ENCODE measurements at places on chromosomes 2 and 18.

DNA sequence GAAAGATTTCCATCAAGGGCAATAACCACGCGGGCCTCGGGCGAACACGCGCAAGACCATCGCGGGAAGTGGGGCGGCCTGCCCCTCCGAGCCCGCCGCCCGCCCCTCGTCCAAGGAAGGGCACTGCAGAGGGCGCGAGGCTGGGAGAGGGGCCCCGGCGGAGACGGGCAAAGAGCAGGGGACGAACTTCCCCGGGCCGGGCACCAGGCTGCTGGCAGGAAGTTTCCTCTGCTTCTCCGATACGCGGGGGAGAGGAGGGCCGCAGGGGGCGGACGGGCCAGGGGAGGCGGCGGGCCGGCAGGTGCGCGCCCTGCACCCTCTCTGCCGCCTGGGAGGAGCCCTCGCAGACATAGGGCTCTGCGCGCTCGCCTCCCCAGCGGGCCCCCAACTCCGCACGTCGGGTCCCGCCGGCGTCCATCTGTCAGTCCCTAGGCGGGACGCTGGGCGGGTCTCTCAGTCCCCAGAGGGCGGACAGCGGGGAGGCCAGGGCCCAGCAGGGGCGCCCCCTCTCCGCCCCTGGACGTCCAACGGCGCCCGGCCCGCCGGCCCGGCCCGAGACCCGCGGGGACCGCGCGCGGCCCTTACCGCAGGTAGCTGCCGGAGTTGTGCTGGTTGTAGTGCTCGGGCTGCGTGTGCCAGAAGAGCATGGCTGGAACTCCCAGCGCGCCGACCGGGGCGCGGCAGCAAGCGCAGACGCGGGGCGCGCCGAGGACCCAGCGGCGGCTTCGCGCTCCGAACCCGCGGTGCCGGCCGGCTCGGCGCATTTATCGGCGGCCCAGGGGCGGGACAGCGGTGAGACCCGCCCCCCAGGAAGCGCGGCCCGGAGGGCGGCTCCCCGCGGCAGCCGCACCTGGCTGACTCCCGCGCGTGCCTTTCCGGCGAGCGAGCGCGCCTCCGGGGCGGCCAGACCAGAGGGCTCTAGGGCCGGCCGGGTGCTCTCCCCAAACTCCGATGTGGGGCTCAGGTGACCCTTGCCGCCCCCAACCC lies at the start of gene TFCP2L1:
Gene TFCP2L1 (minus strand): TSS at position 740 of the 987 bp plus-strand sequence. CDS start 93 bp downstream, at position 647.
- DNase-seq: peak; percentile 1

- no peak for DNase-seq
Measured at GRCh38 chr18:44969214-44969795, 288.6 kb downstream of the SETBP1 start.

GRCh38 chr2:28269019-28269784 lies 123.5 kb upstream of the FOSL2 start:
- DNase-seq: no peak

DNA sequence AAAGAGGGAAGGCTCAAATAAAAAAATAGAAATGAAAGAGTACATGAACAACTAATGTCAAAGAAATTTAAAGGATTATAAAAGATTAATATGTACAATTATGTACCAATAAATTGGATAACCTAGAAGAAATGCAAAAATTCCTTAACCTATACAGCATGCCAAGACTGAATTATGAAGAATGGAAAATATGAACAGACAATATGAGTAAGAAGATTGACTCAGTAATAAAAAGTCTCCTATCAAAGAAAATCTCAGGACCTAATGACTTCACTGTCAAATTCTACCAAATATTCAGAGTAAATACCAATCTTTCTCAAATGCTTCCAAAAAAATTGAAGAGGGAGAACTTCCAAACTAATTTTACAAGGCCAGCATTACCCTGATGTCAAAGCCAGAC lies 120.2 kb upstream of the SPOPL start:
- no peak for DNase-seq

DNA sequence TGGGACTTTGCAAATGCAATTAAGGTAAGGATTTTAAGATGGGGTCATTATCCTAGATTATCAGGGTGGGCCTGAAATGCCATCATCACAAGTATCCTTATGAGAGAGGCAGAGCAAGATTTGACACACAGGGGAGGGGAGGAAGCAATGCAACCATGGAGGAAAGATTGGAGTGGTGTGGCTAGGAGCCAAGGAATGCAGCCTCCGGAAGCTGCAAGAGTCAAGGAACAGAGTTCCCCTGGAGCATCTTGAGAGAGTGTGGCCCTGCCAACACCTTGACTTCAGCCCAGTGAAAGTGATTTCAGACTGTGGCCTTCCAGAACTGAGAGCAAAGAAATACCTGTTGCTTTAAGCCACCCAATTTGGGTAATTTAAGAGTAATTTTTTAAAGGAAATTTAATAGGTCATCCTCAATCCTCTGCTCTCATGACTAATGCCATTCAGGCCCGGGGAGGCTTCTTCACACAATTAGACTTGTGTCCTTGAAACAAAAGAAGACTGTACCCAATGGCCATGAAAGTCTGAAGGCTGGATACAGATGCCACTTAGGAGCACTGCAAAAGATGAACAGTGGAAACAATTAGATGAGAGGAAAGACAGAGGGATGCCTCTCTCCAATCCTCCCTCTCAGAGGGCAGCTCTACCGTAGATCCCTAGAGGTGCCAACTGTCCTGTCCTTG lies 250.3 kb upstream of the ID2 start:
- DNase-seq: no peak

GRCh38 chr2:81195774-81196382 lies 891.3 kb upstream of the LRRTM1 start:
- DNase-seq: no peak

DNA sequence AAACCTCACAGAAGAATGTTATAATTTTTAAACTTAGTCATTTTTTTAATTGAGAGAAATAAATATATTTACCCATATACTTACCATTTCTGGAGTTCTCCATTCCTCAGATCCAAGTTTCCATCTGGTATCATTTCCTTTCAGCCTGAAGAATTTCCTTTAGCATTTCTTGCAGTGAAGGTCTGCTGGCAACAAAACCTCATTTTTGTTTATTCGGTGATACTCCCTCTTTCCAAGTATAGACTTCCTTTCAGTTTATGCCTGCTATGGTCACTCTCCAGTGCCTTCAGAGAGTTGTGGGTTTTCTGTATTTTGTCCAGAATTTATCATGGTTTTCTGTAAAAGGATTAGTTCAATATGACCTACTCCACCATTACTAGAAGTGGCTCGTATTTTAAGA lies 17.0 kb downstream of the WDPCP start:
- no peak for DNase-seq

DNA sequence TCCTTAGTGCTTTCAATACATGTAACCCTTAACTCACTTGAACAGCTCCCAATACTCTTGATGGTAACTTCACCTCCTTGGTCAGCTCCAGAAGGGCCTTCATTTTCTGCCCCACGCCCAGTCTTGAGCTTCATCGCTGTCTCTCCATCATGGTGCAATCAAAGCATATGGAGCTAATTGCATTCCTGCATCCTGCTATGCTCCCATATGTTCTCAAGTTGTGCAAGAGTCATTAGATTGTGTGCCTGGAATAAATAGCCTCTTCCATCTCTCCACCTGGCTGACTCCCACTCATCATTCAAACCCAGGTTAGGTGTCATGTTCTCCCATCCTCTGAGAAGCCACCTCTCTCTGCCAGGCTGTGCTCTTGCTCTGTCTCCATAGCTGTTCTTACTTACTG lies 364.5 kb upstream of the RGPD4 start:
- no peak for DNase-seq
